Lung microvascular endothelial cell (primary cell): ENCODE measurements at places on chromosomes 13 and 19. TPM values are rescaled to one million over a fixed set of nuclear protein-coding genes. Genes with fewer than 3 reads are reported as not detected.

DNA sequence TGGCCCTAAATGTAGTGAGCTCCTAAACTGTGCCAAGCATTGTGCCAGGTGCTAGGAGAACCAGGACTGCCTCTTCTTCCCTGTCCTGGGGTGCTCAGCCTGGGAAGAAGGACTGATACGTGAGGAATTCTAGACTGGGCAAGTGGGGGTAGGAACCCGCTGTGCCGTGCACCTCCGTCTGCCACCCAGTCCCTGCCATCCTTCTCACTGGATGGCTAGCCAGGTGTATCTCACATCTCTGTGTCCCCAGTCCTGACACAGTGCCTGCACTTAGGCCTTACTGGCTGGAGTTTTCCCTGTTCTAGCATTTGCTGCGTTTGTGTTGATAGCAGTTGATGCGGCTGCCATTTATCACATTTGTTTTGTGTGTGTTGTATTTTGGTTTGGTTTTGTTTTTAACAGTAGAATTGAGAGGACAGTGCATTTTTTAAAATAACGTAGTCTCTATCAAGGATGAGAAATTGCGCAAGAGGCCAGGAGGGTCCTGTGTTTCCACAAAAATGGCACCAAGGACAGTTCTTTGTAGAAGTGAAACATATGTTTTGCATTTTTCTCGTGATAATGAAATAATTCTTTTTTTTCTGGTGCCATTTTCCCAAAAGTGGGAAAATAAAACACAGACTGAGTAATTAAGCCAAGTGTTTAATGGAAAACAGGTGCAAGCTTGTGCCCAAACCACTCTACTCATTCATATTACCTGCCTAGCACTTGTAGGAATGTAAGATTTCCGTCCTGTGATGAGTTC, 4.7 kb upstream of the GPR183 start:
- no peak for DNase-seq

DNA sequence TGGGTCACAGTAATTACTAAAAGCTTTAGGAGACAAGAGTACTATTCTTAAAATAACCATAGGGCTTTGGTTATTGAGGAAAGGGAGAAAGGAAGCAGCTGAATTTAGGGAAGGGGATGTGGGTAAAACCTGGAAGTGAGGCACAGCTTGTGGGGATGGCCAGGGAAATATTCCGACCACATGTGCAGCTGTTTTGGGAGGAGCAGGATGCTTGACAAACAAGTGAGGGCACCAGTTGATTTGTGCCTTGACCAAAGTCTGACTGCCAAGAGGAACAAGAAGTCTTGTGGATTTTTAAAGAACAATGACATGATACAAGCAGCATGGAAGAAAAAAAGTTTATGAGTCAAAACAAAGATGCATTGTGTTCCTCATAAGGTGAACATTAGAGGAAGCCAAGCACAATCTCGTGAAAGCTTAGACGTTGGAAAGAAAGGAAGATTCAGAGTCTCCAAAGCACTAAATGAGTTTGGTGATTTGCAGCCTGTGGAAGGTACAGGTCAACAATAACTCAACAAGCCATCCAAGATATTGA, 108.5 kb upstream of the GPC6 start:
- no peak for DNase-seq

DNA sequence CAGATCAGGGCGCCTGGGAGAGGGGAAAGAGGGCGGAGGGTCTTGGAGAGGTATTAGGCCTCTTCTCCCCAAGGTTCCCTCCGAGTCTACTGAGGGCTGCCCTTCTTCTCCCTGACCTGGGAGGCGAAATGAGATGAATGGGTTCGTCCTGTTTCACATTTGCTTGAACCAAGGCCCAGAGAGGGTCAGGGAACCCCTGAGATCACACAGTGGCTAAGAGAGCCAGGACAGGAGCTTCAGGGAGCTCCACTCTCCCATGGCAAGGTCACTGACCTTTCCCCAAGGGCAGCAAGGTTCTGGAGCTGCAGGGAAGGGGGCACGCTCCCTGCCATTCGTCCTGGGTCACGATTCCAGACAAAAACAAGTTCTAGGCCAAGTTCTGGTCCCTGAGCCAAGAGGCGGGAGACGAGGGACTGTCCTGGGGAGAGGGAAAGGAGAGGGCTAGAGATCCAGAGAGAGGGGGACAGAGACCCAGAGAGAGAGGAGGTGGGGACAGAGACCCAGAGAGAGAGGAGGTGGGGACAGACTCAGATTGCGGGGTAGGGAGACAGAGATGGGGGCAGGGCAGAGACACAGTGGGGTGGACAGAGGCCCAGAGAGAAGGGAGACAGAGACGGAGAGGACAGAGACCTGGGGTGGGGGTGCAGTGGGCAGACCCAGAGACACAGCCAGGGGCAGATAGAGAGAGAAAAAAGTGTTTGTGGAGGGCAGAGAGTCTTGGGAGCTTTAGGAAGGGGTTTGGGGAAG, 541 bp downstream of the ASPDH start:
- DNase-seq: no peak

DNA sequence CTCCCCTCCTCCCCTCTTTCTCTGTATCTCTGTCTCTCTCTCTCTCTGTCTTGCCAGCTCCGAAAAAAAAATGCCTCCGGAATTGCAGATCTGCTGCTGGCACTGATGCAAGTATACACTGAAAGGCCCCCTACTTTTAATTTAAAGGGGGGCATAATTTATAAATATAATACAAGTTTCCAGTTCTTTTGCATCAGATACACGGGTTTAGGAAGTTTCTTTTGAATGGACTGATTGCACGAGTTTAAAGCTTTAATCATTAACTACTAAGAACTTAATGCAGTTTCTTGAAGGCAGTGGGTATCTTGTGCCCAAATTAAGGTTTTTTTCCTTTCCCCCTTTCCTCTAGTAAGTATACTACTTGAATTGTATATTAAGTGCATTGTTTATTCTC, 1.4 kb downstream of the FGF9 start:
- no peak for DNase-seq

DNA sequence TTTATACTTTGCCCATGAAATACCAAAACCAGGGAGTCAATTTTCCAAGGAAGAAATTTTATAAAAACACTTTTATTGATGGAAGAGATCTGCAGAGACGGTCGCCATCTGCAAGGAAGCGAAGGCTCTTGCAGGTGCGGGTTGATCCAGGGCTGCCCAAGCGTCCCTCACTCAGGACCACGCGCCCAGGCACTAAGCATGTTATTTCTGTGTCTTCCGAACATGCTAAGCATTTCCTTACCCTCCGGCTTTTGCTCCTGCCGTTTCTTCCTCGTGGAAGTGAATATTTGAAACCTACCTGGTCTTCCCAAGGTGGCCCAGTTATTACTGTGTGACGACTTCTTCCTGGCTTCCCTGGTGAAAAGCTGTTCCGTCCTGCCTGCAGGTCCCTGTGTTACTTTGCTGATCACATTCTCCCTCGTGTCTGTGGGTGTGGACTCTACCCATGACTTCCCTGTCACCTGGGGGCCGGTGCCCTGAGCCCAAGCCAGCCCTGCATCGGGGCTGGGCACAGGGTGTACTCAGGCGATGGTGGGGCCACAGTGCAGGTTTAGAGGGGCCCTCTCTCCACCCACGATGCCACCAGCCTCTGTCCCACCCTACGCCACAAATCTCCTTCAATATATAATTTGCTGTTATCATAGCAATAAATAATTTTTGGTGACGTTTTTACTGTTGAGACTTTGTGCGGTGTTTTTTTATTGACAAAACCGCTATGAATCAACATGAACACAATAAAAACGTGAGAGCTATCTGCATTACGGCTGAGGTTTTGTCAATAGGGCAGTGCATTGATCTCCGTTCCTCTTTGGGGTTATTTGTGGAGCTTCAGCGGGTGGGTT, 119.4 kb downstream of the URI1 start:
- no peak for DNase-seq

DNA sequence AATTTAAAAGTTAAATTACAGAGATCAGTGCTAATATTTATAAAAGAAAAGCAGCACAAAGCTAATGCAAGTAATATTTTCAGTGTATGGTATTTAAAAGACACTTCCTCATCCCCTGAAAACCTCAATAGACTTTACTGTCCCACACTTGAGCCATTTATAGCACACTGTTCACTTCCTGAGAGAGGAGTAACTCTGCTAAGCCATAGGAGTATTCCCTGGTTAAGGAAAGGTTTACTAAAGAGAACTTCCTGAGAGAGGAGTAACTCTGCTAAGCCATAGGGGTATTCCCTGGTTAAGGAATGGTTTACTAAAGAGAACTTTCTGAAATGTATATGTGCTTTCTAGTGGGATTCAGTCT, 159.4 kb downstream of the NHLRC3 start:
- no peak for DNase-seq

DNA sequence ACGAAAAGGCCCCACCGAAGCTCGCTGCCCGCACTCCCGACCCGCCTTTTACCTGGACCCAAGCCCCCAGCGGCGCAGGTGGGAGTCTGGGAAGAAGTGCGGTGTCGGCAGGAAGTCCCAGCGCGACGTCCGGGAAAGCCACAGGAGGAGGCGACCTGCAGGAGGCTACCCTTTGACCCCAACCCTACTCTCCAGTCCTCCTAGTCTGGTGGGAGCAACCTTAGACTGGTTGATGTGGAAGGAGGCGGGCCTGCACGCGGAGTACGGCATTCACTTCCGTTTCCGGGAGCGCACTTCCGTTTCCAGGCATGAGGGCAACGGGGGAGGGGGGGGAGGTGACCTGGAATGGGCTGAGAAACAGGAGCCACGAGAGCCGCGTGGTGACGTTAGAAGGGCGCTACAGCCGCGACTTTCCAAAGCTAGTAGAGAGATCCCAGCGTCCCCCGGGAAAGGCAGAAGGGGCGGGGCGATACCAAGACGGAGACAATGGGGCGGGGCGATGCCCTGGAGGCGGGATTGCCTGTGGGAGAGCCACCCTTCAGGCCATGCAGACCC, 28.5 kb downstream of the ZNF266 start:
- no peak for DNase-seq

DNA sequence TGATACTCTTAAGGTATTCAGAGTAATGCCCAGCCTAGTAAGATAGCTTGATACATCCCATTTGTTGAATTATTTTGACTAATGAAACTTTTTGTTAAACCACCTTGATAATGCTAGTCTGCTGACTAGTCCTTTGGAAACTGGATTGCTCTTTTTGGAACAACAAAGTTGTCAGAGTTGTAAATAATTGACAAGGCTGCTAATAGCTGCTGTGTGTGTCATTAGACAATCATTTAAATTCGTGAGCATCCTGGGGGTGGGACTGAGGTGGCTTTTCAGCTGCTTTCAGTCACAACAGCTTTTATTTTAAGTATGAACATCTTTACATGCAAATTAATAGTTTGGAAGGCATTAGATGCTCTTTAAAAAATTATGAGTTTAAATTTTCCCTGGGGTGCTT, 153.5 kb downstream of the HS6ST3 start:
- no peak for DNase-seq

DNA sequence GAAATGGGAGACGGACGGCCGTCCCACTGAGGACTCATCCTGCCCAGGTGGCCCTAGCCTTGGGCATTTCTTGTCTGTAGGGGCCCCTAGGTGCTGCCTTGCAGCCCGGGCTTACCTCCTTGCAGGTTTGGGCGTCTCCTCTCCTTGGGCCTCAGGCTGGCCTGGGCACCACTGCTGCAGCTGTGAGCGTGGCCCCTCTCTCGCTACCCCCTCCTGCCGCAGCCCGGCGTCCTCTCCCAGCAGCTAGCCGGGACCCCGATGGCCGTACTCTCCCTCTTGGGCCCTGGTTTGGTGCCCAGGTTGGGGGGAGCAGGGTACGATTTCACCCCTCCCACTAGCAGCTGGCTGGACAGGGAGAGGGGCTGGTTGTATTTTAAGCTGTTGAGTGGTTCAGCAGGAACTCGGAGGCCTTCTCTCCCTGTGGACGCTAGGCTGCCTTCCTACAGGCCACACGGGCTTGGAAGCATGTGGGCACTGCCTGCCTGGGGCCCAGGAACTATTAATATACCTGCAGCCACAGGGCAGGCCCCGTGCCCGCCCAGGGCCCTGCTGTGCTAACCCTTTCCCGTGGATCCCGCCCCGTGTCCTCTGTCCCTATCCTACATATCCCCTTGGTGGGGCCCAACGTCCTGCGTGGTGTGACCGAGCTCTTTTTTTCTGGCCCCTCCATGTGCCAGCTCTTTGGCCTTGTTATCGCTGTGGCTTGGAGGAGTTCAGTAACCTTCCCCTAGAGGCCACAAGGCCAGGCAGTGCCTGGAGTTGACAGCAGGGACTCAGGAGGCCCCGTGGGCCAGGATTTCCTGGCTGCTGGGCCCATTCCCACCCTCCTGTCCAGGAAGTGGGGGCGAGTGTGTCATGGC, 11.7 kb downstream of the NDUFB7 start:
- DNase-seq: no peak

DNA sequence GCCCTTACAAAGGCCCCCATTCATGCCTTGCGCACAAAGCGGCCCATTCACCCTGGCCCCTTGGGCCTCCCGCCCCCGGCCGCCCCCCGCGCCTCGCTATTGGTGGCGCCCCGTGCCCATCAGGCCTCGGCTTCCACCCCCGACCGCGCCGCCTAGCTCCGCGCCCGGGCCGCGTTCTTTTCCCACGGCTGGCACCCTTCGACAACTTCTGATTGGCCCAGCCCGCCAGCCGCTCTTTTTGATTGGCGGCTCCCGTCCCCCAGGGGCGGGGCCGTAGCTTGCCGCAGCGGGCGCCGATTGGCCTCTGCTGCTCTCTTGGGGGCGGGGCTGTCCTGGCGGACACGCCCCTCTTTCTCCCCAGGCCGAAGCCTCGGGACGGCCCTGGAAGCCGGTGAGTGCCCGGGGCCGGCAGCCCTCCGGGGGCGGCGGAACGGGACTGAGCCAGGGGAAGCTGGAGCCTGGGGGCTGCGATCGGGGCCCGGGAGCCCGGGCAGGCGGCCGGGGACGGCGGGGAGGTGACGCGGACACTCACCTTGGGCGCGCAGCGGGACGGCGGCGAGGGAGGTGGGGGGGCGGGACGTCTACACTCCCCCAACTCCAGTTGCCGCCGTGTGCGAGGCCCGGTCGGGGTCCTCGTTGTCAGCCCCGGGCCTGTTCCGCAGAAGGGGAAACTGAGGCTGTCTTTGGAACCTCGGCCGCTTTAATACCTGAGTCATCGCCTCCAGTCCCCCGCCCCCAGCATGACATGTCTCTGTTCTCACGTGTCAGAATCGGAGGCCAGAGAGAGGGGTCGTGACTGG, at the start of gene MYH14:
Gene MYH14 (plus strand): TSS at position 342 of the 800 bp plus-strand sequence. CDS start 6,744 bp downstream, outside the sequence.
- peak; percentile 76 for DNase-seq

- no peak for DNase-seq
Observed at GRCh38 chr13:74986609-74987008, 495.4 kb downstream of the TBC1D4 start.

- DNase-seq: no peak
Observed at GRCh38 chr13:49681842-49682435, 9.3 kb downstream of the EBPL start.

DNA sequence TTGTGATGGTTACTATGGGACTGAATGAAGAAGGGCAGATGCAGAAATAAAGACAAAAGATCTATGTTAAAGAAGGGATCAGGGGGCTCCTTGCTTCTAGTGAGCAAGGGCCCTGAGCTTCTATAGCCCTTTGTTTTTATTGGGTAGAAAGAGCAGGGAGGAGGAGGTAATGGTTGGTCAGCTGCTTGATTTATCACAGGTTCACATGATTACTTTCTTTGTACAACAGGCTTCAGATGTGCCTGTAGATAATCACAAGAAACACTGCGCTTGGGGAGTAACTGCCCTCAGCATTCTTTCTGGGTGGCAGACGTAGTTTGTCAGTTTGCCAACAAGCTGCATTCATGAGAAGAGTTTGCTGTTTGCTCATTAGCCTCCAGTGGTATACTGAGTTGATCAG, 4.8 kb upstream of the ZNF439 start:
- DNase-seq: no peak

Gene SERTM1
- under 0.01 TPM in 2 replicates for total RNA-seq

Gene TTC9B
- total RNA-seq: under 0.01 TPM in 1 of 2 replicates, not detected in the other

Gene SAMD1
- total RNA-seq: 8.3 and 18.3 TPM in 2 replicates

Gene LRRC63
- total RNA-seq: under 0.01 TPM in 2 replicates

Gene ACP7
- not detected in 2 replicates for total RNA-seq

Gene TGFB1
- total RNA-seq: 17.4 and 19.6 TPM in 2 replicates

Gene KDM4B
- total RNA-seq: 8.9 and 12.3 TPM in 2 replicates

Gene BORA
- 2.8 and 3.7 TPM in 2 replicates for total RNA-seq

Gene ZNF350
- 6.5 and 9.9 TPM in 2 replicates for total RNA-seq

Gene ZNF814
- 1.7 and 5.6 TPM in 2 replicates for total RNA-seq

Gene ZNF91
- total RNA-seq: 6.5 and 11.1 TPM in 2 replicates
